ENCODE measurements at places on chromosomes 6 and 20. TPM values are rescaled to one million over a fixed set of nuclear protein-coding genes. Genes with fewer than 3 reads are reported as not detected.

- no peaks in the 10 kb centered on the region for H3K27me3 ChIP-seq
- H3K27ac ChIP-seq = no peak overlapping the region
- no peak for DNase-seq
- peaks cover 51% of the 10 kb centered on the region for H3K36me3 ChIP-seq
Measured at GRCh38 chr6:30341728-30342127, 3.2 kb upstream of the RPP21 start.

DNA sequence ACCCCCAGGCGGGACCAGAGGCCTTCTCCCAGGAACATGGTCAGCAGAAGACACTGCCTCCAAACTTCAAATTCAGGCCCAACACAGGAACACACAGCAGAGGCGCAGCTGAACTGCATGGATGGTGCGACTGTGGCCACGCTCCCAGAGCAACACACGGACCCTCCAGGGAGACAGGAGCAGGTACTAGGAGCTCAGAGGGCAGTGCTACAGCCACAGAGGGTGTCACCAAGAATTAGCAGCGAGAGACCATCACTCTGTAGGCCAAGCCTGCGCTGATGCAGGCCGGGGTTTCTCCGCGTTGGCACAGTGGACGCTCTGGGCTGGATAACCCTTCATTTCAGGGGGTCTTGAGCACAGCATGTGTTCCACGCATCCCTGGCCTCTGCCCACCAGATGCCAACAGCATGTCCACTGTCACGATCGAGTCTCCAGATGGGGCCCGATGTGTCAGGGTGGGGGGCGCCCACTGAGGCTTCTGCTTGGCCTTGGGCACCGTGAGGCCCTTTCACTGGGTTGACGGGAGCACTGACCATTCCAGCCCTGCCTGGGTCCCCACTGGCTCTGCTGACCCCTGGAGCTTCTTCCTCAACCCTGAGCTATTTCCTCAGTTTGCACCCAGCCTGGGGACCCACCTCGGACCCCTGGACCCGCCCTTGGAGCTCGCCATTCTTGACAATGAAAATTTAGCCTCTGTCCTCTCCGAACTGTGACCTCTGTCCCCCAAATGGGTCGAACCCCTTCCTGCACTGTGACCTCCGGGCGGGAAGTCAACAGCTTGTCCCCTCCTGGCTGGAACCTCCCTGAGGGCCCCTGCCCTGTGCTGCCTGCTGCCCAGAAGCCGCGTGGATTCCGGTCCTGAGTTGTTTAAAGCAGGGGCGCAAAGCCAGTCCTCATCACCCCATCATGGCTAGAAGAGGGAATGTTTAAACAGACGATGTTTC is 239.4 kb downstream of the DLL1 start:
- H3K4me3 ChIP-seq = no peak overlapping the region
- H3K27me3 ChIP-seq = peaks cover 4% of the 10 kb centered on the region
- no peaks in the 10 kb centered on the region for H3K36me3 ChIP-seq
- peaks cover 36% of the 10 kb centered on the region for H3K4me1 ChIP-seq
- no peak overlapping the region for H3K27ac ChIP-seq
- no peak for DNase-seq

DNA sequence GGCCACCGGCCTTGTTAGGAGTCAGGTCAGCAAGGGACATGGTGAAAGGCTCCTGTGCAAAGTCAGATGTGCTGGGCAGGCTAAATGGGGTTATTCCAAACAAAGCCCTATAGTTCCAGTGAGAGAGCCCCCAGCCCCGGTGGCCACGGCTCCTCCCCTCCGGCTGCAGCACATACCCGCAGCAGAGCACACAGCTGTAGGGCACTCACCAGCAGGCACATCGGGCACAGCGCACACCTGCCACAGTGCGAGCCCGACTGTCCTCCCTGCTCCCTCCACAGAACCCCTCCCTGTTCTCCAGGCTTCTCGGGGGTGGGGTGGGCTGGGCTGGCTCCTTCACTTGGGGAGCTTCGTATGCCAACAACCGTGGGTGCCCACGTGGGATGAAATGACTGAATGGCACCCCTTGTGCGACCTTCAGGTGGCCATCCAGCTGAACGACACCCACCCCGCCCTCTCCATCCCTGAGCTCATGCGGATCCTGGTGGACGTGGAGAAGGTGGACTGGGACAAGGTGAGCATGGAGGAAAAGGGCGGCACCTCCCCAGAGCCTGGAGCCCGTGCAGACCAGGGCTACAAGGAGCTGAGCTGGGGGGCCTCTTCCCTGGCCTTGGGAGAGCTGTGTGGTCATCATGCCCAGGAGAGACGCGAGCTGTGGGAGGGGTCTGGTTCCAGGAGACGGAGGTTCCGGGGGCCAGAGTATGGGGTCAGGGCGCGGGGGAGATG is 30.9 kb downstream of the PYGB start:
- no peak overlapping the region for H3K4me3 ChIP-seq
- DNase-seq = no peak
- peaks cover 55% of the 10 kb centered on the region for H3K36me3 ChIP-seq
- no peaks in the 10 kb centered on the region for H3K27me3 ChIP-seq
- H3K4me1 ChIP-seq = peaks cover 8% of the 10 kb centered on the region

- H3K27ac ChIP-seq = no peak overlapping the region
- no peaks in the 10 kb centered on the region for H3K4me1 ChIP-seq
- H3K36me3 ChIP-seq = no peaks in the 10 kb centered on the region
- no peak overlapping the region for H3K4me3 ChIP-seq
- no peak for DNase-seq
Measured at GRCh38 chr20:14569641-14570040, 232.2 kb upstream of the FLRT3 start.

The MOG gene
- total RNA-seq = not detected
